ENCODE measurements at places on chromosomes 4 and X.

DNA sequence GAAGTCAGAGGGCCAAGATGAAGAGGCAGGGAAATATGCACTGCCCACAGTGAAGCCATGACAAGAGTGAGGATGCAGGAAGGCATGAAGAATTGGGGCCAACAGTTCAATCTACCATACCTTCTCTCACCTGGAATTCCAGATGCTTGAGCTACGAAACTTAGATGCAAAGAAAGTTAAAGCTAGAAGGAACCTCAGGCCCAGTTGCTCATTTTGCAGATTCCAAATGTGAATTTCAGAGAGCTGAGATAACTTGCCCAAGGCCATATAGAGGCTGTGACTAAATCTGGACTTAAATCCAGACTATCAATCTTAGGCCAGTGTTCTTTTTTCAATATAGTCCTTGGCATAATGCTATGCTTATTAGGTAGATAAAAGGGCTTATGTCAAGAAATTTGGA is 92.7 kb downstream of the SRPX start:
- no peak for DNase-seq

DNA sequence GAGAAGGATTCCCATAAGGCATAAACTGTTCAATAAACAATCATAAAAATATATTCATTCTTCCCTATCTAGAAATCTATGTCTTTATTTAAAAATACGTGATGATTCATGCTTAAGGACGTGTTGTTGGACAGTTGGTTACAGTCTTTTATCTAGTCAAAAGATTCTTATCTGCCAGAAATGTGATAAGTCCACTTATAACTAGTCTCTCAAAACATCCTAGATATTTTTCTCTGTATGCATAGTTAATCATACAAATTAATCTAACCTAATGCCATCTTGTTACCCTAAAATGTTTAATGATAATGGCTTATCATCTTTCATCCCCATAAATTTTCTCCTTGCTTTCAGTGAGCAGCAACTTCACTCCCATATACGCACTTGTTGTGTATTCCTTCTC is 89.0 kb downstream of the SLC39A8 start:
- DNase-seq: no peak

GRCh38 chr4:12118651-12119213 is 690.0 kb upstream of the HS3ST1 start:
- no peak for DNase-seq

DNA sequence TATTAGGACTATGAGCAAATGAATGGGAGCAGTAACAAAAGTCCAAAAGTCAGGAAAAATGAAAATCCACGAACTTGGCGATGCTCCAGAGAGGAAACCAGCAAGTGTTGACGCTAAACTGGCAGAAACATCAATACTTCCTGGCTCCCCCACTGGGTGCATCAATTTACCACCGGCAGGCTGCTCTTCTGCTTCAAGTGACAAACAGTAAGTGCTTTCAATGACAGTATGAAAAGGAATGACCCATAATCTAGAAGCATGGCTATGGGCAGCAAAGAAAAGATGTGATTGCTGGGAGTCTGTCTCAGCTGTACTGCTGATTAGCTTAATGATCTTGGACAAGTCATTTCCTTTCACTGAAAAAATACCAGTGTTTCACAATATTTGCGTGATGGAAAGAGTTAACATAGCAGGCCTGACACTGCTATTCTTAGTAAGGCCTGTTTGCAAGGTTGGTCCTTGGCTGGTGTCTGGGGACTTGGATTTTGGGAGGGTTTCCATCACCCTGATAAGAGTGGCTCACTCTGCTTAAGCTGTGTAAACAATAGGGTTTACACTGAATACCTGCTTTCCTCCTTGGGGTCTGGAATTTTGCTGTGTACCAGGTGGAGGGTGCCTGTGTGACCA is 8.7 kb downstream of the ATP11C start:
- no peak for DNase-seq

DNA sequence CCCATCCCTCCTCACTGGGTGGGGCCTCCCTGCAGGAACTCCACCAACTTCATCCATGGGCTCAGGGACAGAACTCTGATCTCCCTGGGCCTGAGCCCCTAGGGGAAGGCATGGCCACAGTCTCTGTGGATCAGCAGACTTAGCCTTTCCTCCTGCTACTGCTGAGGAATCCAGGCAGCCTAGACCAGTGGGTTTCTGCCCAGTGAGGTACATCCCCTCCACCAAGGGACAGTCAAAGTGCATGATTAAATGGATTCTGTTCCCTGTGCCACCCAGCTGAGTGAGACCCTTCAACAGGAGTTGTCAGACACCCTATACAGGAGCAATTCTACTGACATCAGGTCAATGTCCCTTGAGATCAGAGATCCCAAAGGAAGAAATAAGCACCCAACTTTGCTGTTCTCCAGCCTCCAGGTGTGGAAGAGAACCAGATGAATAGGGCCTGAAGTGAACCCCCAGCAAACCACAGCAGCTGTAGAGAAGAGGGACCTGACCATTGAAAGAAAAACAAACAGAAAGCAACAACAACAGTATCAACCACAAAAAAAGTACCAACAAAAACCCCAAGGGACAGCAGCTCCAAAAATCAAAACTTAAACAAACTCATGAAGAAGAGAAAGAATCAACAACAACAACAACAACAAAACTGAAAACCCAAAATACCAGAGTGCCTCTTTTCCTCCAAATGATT is 84.8 kb downstream of the CHIC1 start:
- DNase-seq: no peak

- DNase-seq: no peak
These were observed 17.2 kb downstream of the RASGEF1B start for GRCh38 chr4:81454499-81454898.

GRCh38 chr4:124526769-124527168 is 185.8 kb downstream of the ANKRD50 start:
- no peak for DNase-seq

- DNase-seq: no peak
These were observed 314.9 kb upstream of the TEX13C start for GRCh38 chrX:125004799-125005198.

GRCh38 chr4:13966231-13967195 is 339.0 kb upstream of the BOD1L1 start:
- DNase-seq: no peak

DNA sequence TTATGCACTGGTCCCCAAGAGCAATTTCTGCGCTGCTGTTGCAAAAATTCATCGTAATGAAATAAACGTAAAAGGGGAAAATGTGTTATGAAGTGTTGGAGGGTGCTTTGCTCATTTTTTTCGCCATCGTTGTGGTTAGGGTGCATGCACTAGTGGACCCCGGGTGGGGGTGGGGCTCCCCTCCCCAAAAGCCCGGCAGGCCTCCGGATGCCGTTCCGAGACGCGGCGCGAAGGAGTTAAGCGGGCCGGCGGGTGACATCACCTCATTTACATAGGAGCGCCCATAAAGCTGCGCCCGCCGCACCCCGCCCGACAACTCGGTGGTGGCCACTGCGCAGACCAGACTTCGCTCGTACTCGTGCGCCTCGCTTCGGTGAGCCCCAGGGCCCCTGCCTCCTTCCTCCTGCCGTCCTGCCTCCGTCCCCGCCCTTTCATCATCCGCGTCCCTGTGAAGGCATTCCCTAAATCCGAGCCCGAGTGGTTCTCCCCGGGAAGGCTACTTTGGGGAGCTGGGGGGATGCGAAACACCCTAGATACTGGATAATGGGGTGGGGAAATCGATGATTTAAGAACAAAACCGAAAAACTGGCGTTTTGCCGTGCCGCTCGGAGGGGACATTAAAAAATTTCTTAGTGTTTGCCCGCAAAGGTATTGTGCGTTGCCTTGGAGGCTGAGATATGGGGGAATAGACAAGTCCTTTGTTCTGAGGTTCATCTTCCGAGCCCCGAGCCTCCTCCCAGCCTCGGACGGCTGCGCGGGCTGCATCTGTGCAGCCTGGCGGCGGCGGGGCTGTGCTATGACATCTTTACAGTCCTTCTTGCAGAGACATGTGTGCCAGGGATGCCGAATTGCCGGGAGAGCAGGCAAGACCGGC is at the start of gene TMSB4X:
TMSB4X (plus strand) TSS at position 315 of the 874 bp plus-strand sequence.
- peak; percentile 81 for DNase-seq

DNA sequence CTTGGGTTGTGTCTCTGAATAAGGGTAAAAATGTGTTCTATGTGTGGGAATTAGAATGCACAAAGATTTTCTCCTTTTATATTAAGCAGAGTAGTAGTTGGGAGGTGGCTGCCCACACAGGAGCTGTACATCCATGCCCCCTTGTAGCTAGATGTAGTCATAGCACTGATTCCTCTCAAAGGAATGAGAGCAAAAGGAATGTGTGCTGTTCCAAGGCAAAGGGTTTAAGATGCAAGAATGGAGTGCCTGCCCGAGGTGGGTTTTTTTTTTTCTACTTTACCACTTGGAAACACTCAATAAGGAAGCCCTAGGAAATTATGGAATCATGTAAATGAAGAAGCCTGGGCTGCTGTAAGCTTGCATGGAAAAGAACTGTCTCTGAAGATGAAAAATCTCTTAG is 2183.2 kb upstream of the AGA start:
- DNase-seq: no peak

GRCh38 chrX:24391389-24391788 is 30.9 kb downstream of the SUPT20HL1 start:
- no peak for DNase-seq

DNA sequence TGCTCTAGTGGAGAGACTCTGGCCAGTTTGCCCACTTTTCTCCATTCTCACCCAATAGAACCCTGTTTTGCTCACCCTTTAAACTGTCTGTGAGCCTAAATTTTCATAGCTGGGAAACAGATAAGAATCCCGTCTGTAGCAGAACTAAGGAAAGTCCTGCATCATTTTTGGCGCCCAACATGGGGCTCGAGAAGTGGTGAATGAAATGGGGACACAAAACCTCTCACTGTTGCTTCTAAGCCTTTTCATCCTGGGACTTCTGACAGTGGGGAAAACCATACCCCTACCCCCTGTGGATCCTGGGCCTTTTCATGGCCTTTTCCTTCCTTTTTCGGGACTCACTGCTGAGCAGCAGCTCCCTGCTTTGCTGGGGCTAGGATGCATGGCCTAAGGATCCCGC is 189.9 kb downstream of the INPP4B start:
- DNase-seq: no peak

- no peak for DNase-seq
These were observed 182.5 kb upstream of the ARHGEF9 start for GRCh38 chrX:63967551-63967950.

GRCh38 chr4:18057821-18058533 is 36.4 kb upstream of the LCORL start:
- DNase-seq: no peak

DNA sequence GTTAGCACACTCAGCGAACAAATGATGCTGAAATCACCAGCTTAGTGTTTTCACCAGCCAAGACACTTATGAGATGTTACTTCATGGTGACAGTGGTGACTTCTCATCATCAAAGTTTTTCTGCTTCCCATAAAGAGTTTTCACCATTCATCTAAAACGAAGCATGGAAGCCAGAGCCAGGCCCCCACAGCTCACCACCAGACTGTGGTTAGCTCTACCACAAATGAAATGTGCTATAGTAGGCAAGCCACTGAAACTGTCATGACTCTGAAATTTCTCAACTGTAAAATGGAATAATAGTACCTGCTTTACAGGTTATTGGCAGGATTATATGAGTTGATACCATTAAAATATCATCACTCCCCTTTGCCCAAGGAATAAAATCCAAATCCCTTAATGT is 56.4 kb upstream of the HHIP start:
- DNase-seq: no peak

- DNase-seq: no peak
These were observed 28.6 kb upstream of the SFRP2 start for GRCh38 chr4:153817466-153817865.

GRCh38 chr4:158610790-158611189 is 60.9 kb downstream of the C4orf46 start:
- no peak for DNase-seq

DNA sequence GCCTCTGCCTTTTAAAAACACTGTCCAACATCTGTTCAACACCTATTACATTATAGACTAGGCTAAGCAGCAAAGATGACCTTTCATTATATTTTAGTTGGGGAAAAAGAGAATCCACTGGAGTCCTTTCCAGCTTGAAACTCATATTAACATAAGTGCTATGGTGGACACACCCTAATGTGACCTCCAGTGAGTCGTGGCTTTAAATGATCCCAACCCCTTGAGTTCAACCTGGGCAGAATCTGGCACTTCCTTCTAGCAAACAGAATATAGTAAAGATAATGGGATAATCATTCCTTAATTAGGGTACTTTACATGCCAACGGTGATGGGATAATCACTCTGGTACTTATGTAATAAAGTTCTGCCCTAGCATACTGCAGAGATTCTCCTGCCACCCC is 162.6 kb downstream of the MAB21L2 start:
- DNase-seq: no peak

GRCh38 chr4:137609718-137610430 is 77.6 kb upstream of the PCDH18 start:
- DNase-seq: no peak

DNA sequence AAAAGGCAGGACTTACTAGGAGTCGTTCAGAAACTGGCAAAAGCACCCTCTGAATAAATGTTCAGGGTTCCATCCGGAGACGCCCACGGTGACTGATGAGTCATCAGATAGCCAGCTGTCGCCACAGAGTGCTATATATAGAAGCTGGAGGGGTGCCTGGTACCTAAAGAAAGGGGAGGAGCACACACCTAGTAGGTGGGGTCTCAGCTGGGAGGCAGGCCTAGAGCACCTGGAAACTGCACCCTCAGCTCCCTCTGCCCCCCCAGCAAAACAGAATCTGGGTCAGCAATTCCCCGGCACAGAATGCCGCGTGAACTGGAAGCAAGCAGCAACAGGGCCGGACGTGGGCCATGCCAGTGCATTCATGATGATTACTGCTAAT is 242.0 kb downstream of the BCOR start:
- no peak for DNase-seq

- no peak for DNase-seq
These were observed 20.8 kb downstream of the USO1 start for GRCh38 chr4:75745161-75745560.

DNA sequence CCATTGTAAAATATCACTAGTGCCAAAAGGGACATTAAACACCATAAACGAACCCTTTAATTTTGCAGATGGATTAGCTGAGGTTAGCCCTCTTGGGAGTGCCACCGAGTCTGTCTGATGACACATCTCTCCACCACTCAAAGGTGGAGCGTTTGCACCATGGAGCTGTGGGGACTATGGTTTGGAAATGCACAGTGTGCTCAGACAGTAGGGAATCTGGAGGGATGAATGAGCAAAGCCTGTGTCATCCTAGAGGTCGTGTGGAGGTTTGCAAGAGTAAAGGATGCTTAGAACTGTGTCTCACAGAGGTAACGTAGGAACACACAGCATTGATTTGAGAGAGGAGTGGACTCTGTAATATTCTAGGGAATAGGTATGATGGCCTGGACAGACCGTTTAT is 93.7 kb downstream of the CLNK start:
- DNase-seq: no peak

Measured in mesothelial cell of epicardium (in vitro differentiated cells).